ENCODE measurements at places on chromosomes 7 and 10.

- no peak for DNase-seq
Measured at GRCh38 chr7:69968969-69969556, 370.8 kb downstream of the AUTS2 start.

DNA sequence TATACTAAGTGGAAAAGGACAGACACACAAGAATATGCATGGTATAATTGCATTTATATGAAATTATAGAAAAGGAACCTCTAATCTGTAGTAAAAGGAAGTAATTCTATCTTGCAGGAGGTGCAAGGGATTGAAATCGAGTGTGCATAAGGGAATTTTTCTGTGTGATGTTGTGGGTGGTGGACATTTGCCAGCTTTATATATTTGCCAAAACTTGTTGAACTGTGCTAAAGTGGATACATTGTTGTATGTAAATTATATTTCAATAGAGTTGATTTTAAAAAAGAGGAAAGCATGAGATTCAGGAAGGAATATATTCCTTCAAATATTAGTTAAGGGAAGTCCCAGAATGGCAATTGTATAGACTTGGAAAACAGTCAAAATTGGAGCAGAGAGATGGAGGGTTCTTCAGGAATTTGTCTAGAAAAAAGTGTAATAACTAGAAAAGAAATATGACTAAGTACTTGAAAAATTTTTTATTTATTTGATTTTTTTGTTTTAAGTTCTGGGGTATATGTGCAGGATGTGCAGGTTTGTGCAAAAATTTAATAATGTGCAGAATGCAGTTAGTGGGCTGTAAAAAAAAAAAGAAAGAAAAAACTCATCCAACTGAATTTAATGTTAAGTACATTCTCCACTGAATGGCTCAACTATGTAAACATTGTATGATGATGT lies 96.1 kb downstream of the ARL4A start:
- no peak for DNase-seq

GRCh38 chr7:31890198-31890597 lies 180.0 kb downstream of the PDE1C start:
- no peak for DNase-seq

DNA sequence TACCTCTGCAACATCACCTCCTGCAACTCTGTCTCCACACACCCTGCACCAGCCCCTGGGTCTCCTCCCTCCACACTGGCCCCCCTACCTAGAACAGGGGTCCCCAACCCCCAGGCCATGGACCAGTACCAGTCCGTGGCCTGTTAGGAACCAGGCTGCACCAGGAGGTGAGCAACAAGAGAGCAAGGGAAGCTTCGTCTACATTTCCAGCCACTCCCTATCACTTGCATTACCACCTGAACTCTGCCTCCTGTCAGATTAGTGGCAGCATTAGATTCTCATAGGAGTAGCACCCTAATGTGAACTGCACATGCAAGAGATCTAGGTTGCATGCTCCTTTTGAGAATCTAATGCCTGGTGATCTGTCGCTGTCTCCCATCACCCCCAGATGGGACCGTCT lies 108.8 kb upstream of the WDR11 start:
- DNase-seq, result no peak

- peak; percentile 58 for DNase-seq
Measured at GRCh38 chr7:7732621-7733281, 14.3 kb upstream of the RPA3 start.

GRCh38 chr10:119872860-119873681 lies 428 bp upstream of the MCMBP start:
- peak; percentile 96 for DNase-seq

GRCh38 chr7:38393874-38394273 lies 120.4 kb upstream of the TARP start:
- no peak for DNase-seq

DNA sequence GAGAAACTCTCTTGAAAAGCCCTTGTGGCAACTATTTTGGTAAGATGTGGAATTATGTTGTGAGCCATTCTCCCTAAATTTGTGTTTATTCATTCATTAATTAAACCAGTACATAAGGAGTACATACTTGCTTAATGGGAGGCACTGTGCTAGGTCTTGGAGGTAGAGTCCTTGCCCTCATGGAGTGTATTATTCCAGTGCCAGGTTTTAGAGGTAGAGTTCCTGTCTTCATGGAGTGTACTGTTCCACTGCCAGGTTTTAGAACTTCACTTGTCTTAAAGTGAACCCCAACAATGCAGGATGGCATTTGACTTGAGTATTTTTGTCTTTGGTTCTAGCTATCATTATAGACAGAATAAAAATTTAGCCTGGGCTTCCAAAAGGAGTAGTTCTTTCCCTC lies 8.8 kb downstream of the MXI1 start:
- no peak for DNase-seq

DNA sequence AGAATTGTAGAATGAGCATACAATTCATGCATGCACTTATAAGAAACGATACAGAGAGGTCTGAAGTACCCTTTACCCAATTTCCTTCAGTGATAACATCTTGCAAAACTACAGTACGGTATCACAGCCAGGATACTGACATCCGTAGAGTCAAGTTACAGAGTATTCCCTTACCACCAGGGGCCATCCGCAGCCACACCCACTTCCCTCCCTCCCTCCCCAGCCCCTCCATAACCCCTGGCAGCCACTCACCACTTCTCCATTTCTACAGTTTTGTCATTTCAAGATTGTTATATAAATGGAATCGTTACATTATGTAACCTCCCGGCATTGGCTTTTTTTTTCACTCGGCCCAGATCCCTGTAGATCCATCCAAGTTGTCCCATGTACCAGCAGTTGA lies 113.6 kb upstream of the RET start:
- DNase-seq, result peak; percentile 9

Measured in osteoblast (primary cell).